Upper lobe of left lung (tissue), 6 donors: ENCODE measurements at places on chromosomes 12 and 14. TPM values are rescaled to one million over a fixed set of nuclear protein-coding genes. Genes with fewer than 3 reads are reported as not detected.

Gene LRFN5
- total RNA-seq, result 0.40 TPM

Gene KRT73
- not detected for total RNA-seq

Gene HOTAIR
- total RNA-seq, result not detected

Gene ZNF384
- total RNA-seq, result 39.1 TPM

GRCh38 chr14:55897031-55897430, 221.2 kb upstream of the PELI2 start:
- no peak for DNase-seq
- no peak overlapping the region for H3K4me3 ChIP-seq
- H3K36me3 ChIP-seq, result no peaks in the 10 kb centered on the region
- no peaks in the 10 kb centered on the region for H3K27me3 ChIP-seq
- H3K27ac ChIP-seq, result no peak overlapping the region
- H3K4me1 ChIP-seq, result no peaks in the 10 kb centered on the region

GRCh38 chr12:23760495-23760894, 189.0 kb downstream of the SOX5 start:
- no peak overlapping the region for H3K4me3 ChIP-seq
- no peaks in the 10 kb centered on the region for H3K36me3 ChIP-seq
- H3K4me1 ChIP-seq, result no peaks in the 10 kb centered on the region
- H3K27ac ChIP-seq, result no peak overlapping the region
- no peak for DNase-seq

GRCh38 chr14:27528328-27528727, 930.5 kb upstream of the NOVA1 start:
- no peak for DNase-seq
- H3K27me3 ChIP-seq, result no peaks in the 10 kb centered on the region
- H3K4me3 ChIP-seq, result no peak overlapping the region
- H3K27ac ChIP-seq, result no peak overlapping the region

GRCh38 chr14:93954900-93955849, 21.2 kb downstream of the ASB2 start:
- H3K27ac ChIP-seq, result peak overlapping the region; percentile 52
- H3K27me3 ChIP-seq, result no peaks in the 10 kb centered on the region
- DNase-seq, result no peak
- H3K36me3 ChIP-seq, result no peaks in the 10 kb centered on the region
- peaks cover 36% of the 10 kb centered on the region for H3K4me1 ChIP-seq
- peak overlapping the region; percentile 12 for H3K4me3 ChIP-seq

- no peak overlapping the region for H3K4me3 ChIP-seq
- no peaks in the 10 kb centered on the region for H3K27me3 ChIP-seq
- H3K27ac ChIP-seq, result no peak overlapping the region
Observed at GRCh38 chr14:54001189-54001878, 44.7 kb upstream of the BMP4 start.

GRCh38 chr12:81440001-81440400, 319.1 kb downstream of the PPFIA2 start:
- no peak overlapping the region for H3K4me3 ChIP-seq
- no peaks in the 10 kb centered on the region for H3K36me3 ChIP-seq
- no peaks in the 10 kb centered on the region for H3K27me3 ChIP-seq
- no peak overlapping the region for H3K27ac ChIP-seq
- no peaks in the 10 kb centered on the region for H3K4me1 ChIP-seq

DNA sequence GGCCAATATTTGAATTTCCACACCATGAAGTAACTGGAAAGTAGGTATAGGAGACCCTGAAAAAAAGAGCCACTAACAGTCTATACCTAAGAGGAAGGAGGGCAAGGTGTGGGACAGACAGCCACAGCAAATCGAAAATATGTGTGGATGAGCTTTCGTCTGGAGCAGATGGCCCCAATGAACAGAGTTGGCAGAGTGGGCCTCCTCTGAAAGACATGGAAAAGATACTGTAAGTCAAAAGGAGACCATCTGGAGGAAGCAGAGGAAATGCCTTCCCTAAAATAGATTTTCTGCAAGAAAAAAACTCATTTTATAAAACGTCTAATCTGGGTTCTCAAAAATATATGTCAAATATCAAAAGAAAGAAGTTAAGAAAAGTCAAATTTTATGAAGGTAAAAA, 157.2 kb upstream of the PRKD1 start:
- no peak overlapping the region for H3K4me3 ChIP-seq
- no peak for DNase-seq
- no peak overlapping the region for H3K27ac ChIP-seq
- H3K36me3 ChIP-seq, result no peaks in the 10 kb centered on the region

DNA sequence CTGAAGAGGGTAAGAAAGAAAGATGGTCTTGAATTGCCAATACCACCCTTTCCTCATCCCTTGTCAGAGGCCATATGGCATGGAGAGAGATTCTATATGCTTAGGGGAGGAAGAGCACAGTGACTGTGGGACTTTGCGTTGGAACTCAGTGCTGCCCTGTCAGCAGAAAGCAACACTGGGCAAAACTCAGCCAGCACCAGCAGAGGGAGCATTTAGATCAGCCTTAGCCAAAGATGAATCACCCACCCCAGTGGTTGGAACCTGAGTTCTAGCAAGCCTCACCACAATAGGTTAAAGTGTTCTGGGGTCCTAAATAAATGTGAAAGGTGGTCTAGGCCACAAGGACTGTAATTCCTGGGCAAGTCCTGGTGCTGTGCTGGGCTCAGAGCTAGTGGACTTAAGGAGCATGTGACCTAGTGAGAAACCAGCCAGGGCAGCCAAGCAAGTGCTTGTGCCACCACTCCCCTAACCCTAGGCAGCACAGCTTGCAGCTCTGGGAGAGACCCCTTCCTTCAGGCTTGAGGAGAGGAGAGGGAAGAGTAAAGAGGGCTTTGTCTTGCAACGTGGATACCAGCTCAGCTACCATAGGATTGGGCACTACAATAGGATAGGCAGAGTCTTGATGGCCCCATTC, 11.4 kb upstream of the BCAT1 start:
- H3K36me3 ChIP-seq, result no peaks in the 10 kb centered on the region
- no peaks in the 10 kb centered on the region for H3K4me1 ChIP-seq
- H3K4me3 ChIP-seq, result no peak overlapping the region
- no peak for DNase-seq
- no peak overlapping the region for H3K27ac ChIP-seq
- H3K27me3 ChIP-seq, result no peaks in the 10 kb centered on the region

DNA sequence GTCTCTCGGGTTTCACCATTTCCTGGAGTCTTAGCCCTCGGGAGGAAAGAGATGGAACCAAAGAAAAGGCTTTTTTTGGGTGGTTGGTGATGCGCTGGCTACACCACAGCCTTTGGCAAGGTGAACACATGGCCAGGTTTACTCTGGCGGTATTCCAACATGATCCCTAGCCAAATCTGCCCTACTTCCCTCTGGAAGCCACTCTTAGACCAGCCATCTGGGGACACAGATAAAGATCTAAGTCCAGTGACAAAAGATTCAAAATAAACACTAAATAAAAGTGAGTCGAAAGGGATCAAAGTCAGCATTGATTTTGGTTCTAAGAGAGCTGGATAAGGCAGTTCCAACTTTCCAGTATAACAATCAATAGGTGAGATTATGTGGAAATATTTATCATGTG, 694.5 kb downstream of the VRK1 start:
- no peak overlapping the region for H3K4me3 ChIP-seq
- H3K36me3 ChIP-seq, result no peaks in the 10 kb centered on the region
- DNase-seq, result no peak
- no peaks in the 10 kb centered on the region for H3K27me3 ChIP-seq

GRCh38 chr14:87643005-87643404, 350.0 kb downstream of the GALC start:
- no peak overlapping the region for H3K4me3 ChIP-seq
- no peaks in the 10 kb centered on the region for H3K4me1 ChIP-seq
- H3K27me3 ChIP-seq, result no peaks in the 10 kb centered on the region
